ENCODE measurements at places on chromosomes 5 and 9.

DNA sequence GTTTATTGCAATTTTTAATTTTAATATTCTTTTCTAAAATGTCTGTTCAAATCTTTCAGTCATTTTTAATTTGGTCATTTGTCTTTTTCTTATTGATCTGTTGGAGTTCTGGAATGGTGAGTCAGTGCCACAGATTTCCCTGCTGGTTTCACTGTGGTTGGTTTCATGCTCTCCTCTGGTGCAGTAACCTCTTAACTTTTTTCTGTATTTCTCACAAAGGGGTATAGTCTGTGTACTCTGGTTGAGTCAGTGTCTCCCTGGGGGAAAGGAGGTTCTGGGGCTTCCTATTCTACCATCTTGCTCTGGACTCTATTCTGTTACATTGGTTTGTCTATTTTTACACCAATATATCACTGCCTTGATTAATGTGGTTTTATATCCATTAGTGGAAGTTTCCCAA is 178.8 kb downstream of the CSNK1G3 start:
- no peak for DNase-seq

- DNase-seq, result no peak
Measured at GRCh38 chr5:110917161-110917875, 154.2 kb upstream of the TSLP start.

GRCh38 chr9:91813176-91813795 is 136.7 kb downstream of the ROR2 start:
- DNase-seq, result no peak

- no peak for DNase-seq
Measured at GRCh38 chr9:107739601-107740082, 250.1 kb upstream of the KLF4 start.

GRCh38 chr9:131404581-131404980 is 10.7 kb downstream of the PRRC2B start:
- DNase-seq, result no peak

DNA sequence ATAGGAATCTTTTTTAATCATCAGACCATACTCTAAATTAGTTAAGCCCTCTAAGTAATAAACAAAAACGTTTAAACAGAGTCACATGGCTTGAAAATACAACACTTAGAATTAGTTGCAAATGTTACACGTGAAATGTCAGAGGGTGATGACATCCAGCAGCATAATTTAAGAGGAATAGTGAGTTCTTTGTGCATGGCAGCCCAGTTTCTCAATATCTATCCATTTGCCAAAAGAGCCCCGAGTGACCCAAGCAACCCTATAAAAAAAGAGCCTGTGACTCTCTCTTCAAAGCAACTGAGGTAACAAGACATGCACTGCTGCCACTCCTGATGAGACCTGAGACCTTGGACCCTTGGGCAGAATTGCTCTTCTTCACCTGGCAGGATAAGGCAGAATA is 96.9 kb upstream of the RASA1 start:
- DNase-seq, result no peak

GRCh38 chr5:170534177-170534576 is 30.4 kb downstream of the KCNIP1 start:
- no peak for DNase-seq

DNA sequence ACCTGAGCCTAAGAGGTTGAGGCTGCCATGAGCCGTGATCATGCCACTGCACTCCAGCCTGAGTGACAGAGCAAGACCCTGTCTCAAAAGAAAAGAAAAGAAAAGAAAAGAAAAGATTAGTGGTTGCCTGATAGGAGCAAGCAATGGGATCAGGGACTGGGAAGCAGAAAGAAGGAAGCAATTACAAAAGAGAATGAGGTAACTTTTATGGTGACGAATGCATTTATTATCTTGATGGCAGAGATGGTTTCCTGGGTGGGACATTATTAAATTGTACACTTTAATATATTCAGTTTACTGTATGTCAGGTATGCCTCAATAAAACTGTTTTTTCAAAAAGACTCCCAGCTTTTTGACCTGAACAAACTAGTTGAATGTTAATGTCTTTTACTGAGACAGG is 7.5 kb upstream of the PFDN1 start:
- no peak for DNase-seq

DNA sequence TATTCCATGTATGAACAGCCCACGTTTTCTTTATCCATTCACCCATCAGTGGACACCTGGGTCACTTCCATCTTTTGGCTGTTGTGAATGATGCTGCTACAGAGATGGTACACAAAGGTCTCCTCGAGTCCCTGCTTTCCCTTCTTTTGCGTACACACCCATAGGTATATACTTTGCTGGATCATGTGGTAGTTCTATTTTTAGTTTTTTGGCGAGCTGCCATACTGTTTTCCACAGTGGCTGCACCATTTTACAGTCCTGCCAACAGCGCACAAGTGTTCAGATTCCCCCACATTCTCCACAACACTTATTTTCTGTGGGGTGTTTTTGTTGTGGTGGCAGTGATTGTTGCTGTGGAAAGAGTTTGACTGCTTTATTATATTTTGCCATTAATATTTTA is 16.2 kb downstream of the RAPGEF1 start:
- DNase-seq, result no peak

DNA sequence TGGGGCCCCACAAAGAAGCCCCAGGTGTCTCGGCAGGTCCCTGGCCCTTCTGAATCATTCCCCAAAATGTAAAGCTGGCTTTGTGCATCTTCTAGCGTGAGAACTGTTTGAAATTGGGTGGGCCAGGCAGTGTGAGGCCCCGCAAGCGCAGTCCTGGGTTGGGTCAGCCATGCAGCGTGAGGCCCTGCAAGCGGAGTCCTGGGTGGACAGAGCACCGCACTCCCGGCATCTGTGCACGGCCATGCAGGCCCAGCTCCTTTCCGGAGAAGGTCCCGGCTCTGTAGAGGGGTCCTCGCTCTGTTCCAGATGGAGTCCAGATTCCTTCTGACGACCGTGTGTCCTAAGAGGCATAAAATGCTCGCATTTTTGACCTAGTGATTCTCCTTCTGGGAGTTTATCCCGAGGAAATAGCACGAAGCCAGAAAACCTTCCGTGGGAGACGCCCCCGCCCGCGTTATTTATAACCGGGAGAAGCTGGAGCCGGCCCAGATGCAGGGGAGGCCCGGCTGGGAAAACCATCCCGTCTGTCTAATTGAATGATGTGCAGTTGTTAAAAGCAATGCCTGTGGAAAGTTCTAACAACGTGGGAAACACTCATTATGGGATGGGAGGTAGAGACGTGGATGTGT is 19.4 kb upstream of the NOTCH1 start:
- no peak for DNase-seq

GRCh38 chr5:125928663-125929062 is 494.5 kb upstream of the GRAMD2B start:
- DNase-seq, result no peak

- no peak for DNase-seq
Measured at GRCh38 chr5:175737481-175737880, 79.6 kb downstream of the HRH2 start.

DNA sequence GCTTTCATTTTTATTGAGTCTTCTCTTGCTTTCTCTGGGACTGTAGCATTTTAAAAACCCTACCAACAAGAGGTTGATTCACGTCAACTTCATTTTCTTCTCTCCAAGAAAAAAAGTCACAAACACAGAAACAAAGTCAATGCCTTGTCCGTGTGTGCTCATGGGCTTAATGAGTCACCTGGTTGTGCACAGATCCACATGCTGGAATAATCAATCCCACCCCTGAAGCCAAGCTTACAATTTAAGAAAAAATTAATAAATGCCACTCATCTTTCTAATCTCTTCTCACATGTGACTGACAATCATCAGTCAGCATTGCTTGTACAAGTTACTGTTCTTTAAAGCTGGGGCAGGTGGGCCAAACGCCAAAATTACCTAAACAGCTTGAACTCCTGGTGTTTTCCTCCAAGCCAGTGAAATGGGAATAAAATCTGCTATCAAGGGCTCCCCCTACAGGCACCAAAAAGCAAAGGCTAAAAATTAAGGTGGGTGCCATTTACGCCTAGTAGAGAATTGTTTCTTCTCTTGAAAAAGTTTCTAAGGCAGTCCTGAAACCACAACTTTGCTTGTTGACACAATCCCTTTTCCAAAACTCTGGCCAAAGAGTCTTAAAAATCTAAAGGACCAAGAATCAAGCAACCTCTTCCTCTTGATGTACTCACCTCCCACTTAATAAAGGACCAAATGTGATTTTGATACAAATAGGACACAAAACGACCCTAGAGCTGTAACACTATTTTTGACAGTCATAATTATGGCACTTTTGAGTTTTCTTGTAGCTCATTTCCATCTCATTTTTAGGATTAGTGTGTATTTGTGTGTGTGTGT is 21.3 kb downstream of the TRMO start:
- peak; percentile 42 for DNase-seq

DNA sequence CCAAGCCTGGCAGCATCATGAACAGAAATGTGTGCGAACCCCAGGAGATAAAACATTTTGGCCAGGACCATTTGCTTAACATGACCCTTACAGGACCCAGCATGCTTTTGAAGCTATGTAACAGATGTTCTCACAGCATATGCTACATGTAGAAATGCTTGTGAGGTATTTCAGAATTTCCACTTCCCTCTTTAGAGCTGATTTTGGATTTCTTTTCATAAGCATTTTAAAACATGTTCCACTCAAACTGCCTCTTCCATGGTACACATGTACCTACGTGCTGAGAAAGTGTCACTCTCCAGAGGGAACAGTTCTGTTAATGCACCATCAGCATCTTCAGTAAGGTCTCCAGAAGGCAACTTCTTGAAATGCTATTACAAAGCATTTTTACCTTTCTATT is 15.7 kb upstream of the TSSK1B start:
- DNase-seq, result no peak

DNA sequence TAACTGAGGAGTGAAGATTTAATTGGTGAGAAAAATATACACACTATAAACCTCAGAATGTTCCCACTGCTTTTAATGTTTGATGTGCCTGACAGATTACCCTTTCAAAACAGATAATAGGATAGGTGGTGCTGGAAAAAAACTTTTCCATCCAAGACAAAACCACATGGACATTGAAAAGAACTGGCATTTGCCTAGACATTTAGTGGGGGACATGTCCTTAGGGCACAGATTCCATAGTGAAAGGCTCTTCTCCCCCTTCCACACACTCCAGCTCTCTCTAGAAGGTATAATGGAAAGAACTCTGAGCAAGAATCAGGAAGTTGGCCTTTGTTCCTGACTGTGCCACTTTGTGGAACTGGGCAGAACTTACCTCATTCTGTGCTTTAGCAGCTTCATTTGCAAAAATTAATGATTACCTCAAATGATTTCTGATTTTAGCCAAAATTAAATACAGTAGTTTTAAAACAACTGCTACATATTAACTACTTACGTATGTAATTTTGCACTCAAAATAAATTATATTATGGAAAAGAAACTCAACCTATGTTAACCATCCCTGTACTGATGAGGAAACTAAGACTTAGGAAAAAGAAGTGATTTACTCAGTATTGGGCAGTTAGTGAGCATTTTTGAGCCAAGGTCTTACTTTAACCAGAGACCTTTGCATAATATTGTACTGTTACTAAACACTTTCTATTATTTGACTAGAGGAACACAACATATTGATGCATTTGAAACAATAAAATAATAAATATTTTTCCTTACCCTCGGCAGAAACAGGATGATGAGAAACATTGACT is 43.3 kb downstream of the TMC1 start:
- DNase-seq, result no peak

DNA sequence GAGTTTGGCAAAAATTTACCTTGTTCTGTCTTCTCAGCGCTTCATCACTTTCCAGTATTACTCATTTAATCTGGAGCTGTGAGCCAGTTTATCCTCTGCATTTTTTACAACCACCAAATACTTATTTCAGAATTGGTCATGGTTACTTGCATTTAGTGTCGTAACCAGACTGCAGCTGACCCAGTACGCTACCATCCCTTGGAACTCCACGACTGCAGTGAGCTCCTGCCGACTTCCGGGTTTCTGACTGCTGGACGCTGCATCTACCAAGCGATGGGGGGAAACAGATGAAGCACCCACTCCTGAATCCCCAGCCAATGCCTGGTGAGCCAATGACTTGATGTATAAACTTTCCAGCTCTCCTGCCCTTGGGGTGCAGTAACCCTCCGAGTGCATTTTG is 174.4 kb upstream of the PRLR start:
- DNase-seq, result no peak

GRCh38 chr9:96255698-96256097 is 46.3 kb downstream of the HSD17B3 start:
- no peak for DNase-seq

GRCh38 chr5:9288234-9288633 is 257.6 kb downstream of the SEMA5A start:
- DNase-seq, result no peak

DNA sequence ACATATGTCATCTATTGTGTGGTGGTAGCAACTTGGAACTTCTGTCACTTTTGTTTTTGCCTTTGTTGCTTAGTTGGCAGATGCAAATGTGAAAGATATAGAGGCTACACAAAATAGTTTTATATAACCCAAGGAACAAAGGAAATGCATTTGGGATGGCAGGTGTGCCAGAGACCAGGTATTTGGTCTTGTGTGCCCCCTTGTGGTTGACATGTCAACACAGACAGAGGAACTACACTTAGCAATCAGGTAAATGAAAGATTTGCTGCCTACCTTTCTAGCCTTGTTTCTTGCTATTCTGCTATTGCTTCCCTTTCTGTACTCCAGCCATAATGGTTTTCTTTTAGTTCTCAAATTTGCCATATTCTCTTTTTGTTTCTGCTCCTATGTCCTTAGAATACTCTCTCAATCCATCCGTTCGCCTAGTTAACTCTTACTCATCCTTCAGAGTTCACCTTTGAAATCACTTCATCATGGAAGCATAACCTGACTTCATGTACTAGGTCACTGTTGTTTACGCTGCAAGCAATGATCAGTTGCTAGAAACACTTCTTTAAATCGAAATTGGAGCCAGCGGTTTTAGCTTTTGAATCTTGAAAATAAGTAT is 119.5 kb downstream of the TRPM3 start:
- peak; percentile 15 for DNase-seq

GRCh38 chr5:22577711-22578110 is 275.4 kb downstream of the CDH12 start:
- DNase-seq, result no peak

- DNase-seq, result no peak
Measured at GRCh38 chr9:132059361-132059760, 20.3 kb downstream of the MED27 start.

DNA sequence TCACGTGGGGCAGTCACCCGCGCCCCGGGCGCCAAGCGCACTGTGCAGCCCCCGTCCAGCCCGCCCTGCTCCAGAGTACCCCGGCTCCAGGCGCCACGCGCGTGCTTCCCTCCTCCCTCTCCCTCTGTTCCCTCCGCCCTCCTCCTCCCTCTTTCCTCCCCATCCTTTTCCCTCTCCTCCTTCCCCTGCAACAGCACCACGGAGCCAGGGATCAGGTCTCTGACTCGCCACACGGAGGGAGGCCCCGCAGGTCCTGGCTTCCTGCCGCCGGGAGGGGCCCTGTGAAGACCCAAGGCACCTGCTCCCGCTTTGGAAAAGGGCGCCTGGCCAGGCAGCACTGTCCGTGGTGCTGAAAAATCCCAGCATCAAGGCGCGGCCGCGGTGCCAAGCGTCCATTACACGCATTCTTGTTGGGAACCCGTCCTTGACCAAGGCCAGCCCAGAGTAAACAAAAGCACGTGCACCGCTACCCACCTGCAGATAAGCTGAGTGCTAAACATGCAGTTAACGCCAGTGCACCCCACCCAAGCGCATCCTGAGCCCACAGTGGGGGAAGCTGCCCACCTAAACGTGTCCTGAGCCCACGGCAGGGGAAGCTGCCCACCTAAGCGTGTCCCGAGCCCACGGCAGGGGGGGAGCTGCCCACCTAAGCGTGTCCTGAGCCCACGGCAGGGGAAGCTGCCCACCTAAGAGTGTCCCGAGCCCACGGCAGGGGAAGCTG is 21.7 kb downstream of the SLC6A18 start:
- peak; percentile 49 for DNase-seq

- DNase-seq, result no peak
Measured at GRCh38 chr9:114718801-114719221, 36.8 kb upstream of the TEX48 start.

Measured in HTR-8/SVneo (cell line).